COLO829 (cell line): ENCODE measurements at places on chromosomes 7 and 10.

GRCh38 chr10:6050801-6051445 lies 11.2 kb downstream of the IL2RA start:
- DNase-seq: peak; percentile 14

GRCh38 chr10:58331646-58332045 lies 3.2 kb upstream of the UBE2D1 start:
- no peak for DNase-seq

- no peak for DNase-seq
These were observed 43.0 kb downstream of the SHOC2 start for GRCh38 chr10:110962443-110962842.

DNA sequence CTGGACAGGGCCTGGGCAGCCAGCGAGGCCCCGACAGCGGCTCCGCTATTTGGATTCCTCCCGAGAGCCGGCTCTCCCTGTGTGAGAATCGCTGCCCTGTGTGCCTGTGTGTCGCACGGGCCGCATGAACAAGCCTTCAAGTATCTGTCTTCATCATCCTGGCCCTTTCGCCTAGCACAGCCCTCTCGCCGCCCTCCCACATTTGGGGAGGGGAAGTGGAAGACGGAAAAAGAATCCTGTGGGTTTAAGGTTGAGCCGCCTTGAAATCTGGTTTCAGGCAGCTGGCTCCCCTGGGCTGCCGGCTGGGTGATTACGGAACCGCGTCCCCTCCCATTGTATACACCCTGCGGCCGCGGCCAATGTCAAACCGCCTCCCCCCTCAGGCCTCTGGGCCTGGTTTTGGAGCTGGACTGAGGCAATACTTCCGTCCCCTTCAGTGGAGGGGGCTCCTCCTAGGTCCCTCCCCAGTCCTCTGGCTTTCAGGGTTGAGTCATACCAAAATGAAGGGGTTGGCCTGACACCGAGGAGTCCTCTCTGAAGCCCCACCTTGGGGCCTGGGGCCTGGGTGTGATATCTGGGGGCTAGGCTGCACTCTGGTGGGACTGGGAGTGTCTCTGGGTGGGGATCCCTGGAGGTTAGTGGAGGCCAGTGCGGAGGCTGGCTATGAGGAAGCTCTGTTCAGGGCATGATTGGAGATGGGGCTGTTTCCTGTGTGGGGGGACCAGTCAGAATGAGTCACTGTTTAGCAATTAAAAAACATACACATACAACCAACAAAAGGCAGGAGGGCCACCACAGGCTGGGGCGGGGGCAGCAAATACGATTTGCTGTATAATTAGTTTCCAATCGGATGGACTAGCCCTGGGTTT lies 1.7 kb downstream of the TRIM8 start:
- peak; percentile 74 for DNase-seq

DNA sequence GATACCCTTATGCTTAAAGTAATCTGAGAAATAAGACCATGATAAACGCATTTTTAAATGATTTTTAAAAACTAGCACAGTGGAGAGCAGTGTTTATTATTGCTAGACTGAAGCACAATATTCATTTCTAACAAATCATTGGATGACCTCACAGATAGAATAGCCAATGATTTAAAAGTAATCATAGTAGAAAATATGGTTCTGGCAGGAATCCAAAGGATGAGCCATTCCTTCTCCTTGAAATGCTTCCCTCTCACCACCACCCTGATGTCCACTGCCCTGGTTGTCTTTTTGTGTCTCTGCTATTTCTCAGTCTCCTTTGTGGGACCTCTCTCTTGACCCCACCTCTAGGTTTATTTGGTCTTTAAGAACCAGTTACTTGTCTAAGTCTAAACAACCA lies 64.9 kb downstream of the PRKG1 start:
- DNase-seq: no peak

GRCh38 chr10:78467496-78468106 lies 433.9 kb downstream of the RPS24 start:
- DNase-seq: no peak

DNA sequence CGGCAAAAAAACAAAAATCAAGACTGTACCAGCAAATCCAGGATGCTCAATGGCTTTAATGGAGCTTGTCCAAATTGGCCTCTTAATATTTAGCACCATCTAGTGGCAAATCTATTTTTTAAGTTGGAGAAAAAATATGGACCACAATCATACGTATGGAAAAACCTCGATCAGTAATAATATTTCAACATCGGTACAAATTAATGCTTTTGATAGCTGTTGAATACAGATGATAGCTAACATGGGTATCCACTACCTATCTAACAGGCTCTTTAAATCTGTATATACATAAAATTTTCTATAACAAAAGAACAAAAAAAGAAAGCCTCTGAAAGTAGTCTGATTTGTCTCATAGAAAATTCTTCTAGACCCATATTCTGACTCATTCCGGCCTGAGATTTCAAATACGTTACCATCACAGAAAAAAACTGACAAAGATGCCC lies 29.2 kb downstream of the COA1 start:
- peak; percentile 69 for DNase-seq

DNA sequence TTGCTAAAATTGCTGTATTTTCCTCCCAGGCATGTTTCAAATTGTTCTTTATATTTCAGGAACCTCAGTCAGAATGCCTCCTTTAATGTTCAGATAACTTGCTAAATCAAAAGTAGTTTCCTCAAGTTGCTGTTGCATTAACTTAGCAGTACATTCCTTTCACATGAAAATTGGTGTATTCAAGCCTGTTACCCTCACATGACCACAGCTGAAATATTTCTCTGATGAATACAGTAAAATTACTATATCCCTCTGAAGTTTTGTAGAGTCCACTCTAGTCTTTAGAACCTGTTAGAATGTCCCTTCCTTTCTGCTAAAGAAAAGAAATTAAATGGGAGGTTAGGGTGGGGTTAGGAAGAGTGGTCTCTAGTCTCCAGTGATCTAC lies 24.5 kb upstream of the C1GALT1 start:
- DNase-seq: peak; percentile 16

DNA sequence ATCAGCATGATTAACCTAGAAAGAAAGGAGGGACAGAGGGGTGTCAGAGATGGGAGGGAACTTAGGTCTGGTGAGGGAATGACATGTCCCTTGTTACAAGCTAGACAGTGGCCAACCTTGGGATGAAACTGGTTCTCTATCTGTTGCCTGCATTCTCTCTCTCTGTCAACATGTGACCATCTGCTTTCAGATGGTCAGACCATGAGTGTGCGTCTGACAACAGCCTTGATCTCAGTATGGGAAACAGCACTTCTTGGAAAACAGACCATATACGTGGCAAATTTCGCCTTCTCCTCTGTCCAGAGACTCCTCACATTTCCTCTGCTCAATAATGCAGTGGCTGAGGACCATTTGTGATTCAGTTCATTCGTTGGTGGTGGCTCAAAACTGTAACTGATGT lies 845.9 kb downstream of the TYW1 start:
- DNase-seq: no peak

GRCh38 chr10:58575491-58575890 lies 62.8 kb downstream of the BICC1 start:
- no peak for DNase-seq

- DNase-seq: peak; percentile 73
These were observed 42.8 kb downstream of the GRB10 start for GRCh38 chr7:50739744-50740435.

DNA sequence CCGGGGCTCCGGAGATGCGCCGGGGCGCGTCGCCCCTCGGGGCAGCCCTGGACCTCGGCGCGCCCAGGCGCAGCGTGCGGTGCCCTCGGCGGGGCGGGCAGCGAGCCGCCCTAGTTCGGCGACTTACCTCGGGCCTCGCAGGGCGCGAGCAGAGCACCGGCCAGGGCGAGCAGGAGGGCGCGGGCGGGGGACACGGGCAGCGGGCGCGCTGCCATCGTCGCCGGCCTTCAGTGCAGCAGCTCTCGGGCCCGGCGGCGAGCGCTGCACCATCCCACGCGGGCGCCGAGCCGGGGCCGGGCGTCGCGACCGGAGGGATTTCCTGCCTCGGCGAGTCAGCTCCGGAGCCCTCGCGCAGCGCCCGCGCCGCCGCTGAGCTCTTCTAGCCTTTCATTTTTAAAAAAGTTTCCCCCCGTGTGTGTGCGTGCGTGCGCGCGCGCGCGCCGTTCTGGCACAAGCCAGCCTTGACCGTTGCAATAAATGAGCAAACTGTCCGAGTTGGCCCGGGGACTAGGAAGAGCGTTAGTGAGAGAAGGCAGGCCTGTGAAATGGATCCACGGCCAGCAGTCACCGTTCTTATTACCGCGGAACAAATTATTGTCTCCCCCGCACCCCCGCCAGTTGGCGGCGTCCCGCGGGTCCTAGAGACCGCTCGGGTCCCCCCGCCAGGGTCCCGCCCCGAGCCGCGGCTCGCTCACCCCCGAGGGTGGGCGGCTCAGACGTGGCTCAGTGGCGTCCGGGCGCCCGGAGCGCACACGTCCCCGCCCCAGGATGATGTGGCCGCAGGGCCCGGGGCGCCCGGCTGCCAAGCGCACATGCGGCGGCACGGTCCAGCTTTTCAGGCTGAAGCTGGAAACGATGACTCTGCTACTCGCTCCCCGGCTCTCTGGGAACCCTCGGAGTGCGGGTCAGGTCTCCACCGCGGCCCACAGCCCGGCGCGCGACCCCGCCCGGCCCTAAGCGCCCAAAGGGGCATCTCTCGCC lies at the start of gene ADAM12:
Gene ADAM12, minus strand, starts transcription at position 547 of the 981 bp plus-strand sequence. Its CDS starts 332 bp downstream, at position 215.
- DNase-seq: no peak

GRCh38 chr7:48976850-48977249 lies 52.5 kb downstream of the CDC14C start:
- no peak for DNase-seq

- DNase-seq: peak; percentile 35
These were observed 58.8 kb downstream of the INSIG1 start for GRCh38 chr7:155356323-155357105.

DNA sequence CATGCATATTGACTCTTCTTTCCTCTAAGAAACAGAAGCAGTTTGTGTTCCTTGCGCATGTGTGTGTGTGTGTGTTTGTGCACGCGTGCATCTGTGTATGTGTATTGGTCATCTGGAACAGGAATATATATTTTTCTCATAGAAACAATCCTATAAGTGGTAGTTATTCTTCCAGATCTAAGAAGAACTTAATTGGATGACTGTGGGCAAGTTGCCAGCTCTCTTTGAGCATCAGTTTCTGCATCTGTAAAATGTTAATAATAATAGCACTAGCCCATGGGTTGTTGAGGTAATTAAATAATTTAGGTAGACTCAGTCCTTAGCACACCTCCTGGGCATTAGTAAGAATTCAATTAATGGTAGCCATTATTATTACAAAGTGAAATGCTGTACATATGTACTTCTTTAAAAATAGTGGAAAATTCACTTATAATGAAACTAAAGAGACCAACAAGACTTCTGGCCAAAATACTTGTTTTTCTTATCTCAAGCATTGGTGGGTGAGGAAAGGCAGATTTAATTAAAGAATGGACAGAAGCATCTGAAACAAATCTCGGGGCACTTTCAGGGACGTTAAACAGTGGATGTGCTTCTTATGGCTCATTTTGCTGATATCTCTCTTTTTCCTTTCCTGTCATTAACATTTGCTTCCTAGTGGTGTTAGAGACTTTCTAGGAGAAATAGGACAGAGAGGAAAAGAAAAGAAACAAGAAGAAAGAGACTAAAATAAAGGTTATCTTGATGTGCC lies 124.9 kb upstream of the HABP2 start:
- DNase-seq: no peak

DNA sequence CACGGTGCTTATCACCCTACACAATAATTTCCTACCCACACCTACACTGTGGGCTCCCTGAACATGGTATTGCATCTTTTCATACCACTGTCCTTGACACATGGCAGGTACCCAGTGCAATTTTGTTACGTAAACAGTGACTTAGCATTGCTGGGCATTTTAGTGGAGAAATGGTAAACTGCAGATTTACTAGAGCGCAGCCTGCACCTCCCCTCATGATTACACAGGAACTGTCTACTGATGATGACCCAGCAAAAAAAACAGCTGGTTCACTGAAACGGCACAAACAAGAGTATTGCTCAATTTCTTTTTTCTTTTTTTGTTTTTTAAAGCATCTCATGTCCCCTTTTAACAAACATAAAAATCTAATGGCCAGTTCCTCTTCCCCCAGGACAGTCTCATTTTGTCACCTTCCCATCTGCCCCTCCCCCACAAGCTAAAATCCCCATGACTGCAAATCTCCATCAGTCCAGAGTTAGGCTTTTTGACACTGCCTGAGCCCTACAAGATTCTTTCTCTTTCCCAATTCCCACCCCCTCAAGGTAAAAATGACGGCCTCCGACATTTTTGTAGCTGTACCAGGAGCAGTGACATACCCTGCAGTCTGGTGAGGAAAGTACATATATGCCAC lies 2.8 kb downstream of the ZNF746 start:
- no peak for DNase-seq

DNA sequence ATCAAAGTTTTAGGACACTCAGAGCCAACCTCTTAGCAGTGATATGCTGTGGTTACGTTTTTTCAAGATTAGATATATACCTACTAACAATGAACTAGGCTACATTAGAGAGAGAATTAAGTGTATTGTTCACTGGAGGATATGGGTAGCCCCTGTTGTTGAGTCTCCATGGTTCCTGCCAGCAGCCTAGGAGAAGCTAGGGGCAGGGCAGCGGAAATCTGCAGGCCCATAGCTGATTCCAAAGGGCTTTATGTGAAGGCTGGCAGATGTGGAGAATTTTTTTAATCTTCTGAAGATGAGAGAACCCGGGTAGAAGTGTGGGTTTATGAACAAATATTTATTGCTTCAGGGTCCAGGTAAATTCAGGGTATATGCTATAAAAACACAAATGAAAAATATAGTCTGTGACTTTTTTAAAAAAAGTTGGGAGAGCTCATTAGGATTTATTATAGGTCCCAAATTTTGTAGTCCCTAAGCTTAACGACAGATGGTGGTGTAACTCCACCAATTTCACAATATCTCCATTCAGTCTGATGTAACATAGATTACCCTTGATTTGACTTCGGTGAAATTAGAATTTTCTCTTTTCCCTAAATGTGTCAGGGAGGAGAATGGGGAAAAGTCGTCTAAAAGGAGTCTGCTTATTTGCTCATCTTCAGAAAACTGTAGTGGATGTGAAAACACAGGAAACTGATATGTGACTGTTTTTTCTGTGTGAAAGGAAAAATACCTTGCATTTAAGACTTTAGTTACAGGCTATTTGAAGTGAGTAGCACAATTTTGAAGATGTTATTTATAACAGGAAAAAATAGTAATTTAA lies 163.0 kb upstream of the PPP1R3A start:
- peak; percentile 74 for DNase-seq

DNA sequence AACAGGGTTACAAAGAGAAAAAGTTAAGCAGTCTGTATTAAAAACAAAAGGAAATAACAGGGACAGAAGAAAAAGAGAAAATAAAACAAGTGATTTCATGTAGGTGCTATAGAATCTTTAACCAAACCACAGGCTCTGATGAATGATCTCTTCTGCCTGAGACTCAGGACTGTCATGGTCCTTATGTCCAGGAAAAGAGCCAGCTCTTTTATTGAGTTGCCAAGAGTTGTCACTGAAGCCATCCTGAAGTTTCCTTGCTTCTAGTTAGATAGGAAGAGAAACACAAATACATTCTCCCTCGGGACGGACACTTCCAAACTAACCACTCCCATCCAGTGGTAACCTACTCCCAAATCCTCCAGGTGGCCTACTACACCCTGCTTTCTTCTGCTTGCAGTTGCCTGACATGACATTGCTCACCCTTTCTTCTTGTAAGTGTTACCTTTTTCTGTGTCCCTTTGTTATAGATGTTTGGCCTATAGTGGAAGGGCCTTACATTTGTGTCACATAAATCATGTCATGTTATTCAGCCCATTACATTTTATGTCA lies 346.7 kb downstream of the NRG3 start:
- DNase-seq: no peak
